Lower lobe of right lung (tissue), 2 donors: ENCODE measurements at places on chromosomes 5 and 9.

DNA sequence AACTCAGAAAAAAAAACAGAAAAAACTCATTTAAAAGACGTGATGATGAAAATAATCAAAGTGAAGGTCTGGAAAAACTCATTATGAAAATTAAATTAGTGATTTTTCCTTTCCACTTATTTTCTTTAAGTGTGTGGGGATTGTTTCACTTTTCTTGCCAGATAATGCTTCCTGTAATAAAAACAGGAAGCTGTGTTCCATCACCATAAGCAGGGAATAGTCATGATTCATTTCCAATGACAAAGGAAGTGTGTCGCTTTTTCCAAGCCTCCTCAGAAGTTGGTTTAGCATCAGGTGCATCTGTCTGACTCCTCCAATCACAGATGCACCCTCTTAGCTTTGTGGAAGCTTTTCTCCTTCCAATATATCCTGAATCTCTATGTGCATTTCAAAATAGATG lies 2068.7 kb downstream of the MAT2B start:
- DNase-seq: no peak

GRCh38 chr9:33140401-33141360 lies 26.5 kb downstream of the B4GALT1 start:
- no peak for DNase-seq

GRCh38 chr9:78479441-78479840 lies 182.5 kb downstream of the PSAT1 start:
- DNase-seq: no peak

DNA sequence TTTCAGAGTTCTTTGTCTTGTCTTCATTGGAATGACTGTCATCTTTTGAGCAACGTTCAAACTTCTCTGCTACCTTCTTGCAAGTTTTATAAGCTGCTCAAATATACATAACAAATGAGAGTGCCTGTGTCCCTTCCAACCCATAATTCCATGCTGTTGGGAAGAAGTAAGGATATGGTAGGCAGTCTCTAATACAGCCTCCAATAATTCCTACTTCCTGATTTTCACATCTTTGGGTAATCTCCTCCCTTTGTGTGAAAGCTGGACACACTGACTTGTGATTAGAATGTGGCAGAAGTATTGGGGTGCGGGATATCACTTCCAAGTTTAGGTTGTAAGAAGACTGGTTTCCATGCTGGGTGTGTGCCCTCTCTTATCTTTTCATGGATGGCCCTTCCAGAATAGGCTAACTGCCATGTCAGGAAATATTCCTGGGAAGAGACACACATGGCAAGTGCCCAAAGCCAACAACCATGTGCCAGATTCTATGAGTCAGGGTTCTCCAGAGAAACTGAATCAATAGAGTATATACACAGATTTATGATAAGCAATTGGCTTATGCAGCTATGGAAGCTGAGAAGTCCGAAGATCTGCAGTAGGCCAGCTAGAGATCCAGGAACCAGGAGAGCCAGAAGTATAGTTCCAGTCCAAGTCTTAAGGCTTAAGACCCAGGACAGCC lies 531.3 kb downstream of the NTRK2 start:
- no peak for DNase-seq

- DNase-seq: no peak
Observed at GRCh38 chr5:88688984-88689667, 193.9 kb downstream of the MEF2C start.

GRCh38 chr9:132041798-132042197 lies 37.9 kb downstream of the MED27 start:
- no peak for DNase-seq

- DNase-seq: no peak
Observed at GRCh38 chr5:176653401-176654385, 6.4 kb downstream of the TSPAN17 start.

DNA sequence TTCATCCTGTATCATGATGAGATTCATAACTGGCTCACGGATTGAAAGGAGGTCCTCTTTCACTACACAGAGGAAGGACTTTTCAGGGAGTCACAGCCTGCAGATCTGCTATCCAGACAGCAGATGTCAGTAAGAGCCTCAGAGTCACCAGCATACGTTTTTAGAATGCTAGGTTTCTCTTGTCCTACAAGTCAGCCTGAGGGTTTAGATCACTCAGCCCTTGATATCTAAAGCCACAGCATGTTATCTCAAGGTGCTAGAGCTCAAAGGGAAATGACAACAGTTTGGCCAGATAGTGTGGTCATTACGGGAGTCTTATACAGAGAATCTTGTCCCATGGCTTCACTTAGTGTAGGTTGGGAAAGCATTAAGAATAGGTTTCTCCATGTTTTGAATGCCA lies 30.9 kb upstream of the SLC46A2 start:
- no peak for DNase-seq
